ENCODE measurements at places on chromosomes 7 and 10.
A peak's percentile ranks its signal among the peaks of the same experiment; 100 is the strongest.

GRCh38 chr7:147136352-147136751 is 1019.8 kb downstream of the CNTNAP2 start:
- DNase-seq, result no peak

DNA sequence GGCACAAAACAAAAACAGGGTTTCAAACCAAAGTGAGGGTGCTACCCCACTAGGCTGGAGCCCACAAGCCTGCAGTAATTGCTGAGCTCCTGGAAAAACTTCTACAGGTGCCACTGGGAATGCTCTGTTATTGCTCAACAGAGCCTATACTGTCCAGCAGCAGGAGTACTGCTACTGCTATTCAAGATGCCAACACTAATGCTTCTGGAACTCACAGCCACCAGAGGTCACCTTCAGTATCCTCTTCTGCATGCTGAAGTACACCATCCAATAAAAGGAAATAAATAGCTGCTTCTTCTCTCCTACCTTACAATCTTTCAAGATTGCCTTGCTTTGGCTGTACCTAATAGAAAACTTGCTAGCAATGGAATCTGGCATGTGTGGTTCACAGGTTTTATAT is 222.0 kb downstream of the LRRN3 start:
- DNase-seq, result no peak

GRCh38 chr10:97002670-97003069 is 170.6 kb downstream of the LCOR start:
- no peak for DNase-seq

- DNase-seq, result no peak
Observed at GRCh38 chr10:48661441-48661840, 23.2 kb upstream of the WDFY4 start.

DNA sequence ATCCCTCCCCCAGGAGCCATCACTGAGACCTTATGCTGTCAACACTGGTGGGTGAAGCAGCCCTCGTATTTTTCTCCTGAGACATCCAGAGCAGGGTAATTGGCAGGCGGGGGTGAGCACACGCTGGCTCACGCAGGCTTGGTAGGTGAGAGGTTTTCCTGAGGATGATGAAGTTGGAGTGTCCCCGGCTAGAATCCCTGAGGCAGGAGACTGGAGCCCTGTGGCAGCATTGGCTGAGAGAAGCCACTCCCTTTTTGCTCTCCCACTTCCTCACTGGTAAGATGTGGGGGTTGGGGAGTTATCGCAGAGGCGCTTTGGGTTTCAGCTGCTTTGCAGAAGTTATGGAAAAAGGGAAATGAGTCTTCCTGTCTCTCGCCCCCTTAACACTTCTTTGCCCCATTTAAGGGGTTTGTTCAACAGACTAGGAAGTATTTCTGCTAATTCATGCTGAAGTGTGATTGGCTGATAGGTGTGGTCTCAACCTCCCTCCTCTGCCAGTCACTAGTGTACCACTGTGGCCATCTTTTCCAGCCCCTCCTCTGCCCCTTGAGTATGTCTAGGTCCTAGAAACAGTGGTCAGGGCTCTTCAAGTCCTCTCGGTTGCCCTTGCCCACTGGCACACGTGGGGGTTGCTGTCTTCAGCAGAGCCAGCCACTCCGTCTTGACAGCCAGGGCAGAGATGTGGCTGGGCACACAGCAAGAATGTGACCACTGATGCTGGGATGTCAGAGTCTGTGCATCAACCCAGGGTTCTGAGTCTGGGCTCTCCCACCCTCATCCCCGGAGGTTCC is 5.7 kb downstream of the ARPC1B start:
- peak; percentile 66 for DNase-seq

DNA sequence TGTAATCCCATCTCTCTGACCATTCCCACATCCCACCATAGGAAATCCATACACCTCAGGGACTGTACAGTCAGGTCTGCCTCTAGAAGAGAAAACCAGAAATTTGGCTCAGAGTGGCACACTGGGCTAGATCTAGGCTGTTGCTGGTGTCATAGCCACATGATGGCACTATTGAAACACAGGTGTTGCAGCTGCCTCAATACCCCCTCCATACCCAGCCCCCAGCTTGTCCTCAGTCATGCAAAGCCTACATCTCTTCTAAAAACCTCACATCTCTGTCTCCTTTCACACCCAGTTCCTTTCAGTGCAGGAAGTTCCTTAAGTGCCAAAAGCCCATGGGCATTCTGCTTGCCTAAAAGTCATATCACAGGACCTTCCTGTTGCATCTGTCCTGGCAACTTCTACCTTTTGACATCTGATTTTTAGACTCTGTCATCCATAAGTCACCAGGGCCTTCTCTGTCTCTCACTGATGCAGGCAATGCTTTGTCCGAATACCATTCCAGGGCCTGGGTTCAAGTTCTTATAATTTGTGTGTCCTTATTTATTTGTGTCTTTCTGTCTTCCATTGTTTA is 27.0 kb upstream of the HIBADH start:
- peak; percentile 28 for DNase-seq

- DNase-seq, result no peak
Observed at GRCh38 chr7:21054427-21055112, 267.9 kb upstream of the SP8 start.

DNA sequence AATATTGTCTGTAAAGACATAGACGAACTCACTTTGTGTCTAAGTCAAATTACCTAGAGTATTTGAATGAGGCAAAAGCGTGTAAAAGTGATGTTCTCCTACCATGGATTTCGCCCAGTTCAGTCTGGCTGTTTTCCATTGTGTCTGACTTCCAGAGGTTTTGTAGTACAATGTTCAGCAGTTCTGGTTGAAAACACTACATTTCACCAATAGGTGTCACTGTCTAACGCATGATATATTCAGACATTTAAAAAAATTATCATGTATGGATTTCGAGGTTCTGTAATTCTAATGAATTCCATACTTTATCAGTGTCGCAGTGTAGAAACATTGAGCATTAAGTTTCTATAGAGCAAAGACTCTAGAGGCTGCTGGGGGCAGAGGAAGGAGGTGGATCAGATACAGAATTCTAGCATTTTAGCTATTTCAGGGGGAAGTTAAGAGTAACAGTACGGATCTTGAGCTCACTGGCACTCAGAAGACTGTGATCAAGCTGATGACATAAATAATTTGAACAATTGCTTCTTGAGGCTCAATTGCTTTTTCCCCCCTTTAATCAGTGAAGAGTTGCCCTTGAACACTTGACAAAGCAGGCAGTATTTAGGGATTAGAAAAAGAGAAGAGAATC is 196.9 kb upstream of the RHOBTB1 start:
- DNase-seq, result peak; percentile 21

GRCh38 chr7:117942780-117943179 is 69.5 kb upstream of the CTTNBP2 start:
- no peak for DNase-seq

- peak; percentile 5 for DNase-seq
Observed at GRCh38 chr7:11427686-11428273, 404.2 kb downstream of the THSD7A start.

DNA sequence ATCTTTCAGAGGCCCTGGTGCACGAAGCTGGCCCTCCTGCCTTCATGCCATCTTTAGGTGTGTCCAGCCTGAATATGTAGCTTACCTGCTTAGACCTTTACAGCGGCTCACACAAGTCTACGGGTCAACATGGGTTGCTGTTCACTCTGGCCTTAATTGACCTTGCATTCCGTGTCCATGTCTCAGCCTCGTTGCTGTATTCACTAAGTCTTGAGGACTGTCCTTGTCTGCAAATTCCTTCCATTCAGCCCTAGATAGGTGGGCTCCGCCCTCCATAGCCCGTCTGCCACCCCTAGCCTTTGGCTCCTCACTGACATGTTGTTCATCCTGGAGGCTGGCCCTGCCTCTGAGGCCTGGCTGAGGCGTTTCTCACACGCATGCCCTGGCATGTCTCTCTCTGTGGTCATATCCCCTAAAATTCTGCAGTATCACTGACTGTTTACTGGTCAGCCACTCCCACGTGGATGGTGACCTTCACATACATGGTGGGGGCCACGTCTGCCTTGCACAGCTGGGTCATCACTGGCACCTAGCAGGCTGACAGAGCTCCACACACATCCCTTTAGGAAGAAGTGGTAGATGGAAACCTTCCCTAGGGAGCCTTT is 394.1 kb upstream of the MKI67 start:
- no peak for DNase-seq

GRCh38 chr7:35277359-35277758 is 23.5 kb upstream of the TBX20 start:
- DNase-seq, result no peak

DNA sequence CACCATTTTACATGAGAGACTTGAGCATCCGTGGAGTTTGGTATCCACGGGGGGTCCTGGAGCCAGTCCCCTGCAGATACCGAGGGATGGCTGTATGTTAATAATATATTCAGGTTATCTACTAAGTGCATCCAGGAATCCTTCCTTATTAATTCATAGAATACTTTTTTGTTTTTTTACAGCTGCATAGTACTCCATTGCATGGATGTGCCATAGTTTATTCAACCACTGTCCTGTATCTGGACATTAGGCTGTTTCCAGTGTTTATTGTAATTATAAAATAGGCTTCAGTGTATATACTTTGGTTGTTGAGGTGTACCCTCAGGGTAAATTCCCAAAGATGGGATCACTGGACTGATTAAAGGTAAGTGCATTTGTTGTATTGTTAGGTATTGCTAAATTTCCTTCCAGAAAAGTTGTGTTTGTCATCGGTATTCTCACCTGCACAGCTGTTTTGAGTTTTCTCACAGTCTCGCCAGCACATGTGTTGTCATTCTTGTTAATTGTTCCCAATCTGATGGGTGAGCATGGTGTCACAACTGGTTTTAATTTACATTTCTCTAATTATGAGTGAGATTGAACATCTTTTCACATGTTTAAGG is 55.1 kb downstream of the INPP5F start:
- no peak for DNase-seq

- no peak for DNase-seq
Observed at GRCh38 chr7:47535704-47536628, 45.9 kb downstream of the TNS3 start.

DNA sequence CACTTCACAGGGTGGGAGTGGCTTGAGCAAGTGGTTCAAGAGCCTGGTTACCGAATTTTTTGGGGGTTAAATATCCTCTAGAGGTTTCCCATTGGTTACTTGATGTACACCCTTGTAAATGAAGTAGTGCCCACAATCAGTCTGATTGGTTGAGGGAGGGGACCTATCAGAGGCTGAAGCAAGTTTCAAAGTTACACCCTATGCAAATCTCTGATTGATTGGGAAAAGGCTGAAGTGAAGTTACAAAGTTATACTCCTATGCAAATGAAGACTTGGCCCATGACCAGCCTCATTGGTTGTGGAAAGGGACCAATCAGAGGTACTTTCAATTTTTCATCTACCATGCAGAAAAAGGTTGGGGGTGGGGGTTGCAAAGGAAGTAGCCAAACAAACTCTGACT is 34.7 kb downstream of the UBE2D4 start:
- DNase-seq, result no peak

- no peak for DNase-seq
Observed at GRCh38 chr10:48541144-48541795, 63.6 kb downstream of the ARHGAP22 start.

DNA sequence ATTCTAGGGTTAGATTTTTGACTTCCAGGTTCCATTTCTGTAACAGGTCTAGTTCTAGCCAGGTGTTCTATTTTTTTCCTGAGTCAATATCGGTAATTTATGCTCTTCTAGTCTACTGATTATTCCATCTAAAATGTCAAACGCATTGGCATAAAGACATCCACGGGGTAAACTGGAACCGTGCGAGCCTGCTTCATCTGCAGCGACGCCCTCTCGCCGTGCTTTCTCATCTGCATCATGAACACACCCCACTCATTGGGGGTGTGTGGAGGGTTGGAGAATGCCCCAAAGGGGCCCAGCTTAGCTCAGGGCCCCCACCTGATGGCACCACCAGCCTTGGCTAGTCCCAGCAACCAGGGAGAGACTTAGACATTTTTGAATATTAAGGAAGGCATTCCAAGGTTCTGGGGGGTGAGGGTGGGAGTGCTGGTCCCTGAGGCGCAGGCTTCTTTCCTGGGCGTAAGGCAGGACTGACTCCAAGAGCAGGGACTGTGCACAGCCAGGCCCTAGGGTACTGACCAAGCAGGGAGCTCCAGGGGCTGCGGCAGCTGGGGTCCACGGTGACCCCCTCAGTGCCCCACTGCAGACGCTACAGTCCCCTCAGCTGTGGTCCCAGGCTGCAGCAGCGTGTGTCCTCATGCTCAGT is 12.9 kb upstream of the CRYGN start:
- DNase-seq, result no peak

GRCh38 chr10:120017733-120018417 is 125.3 kb downstream of the SEC23IP start:
- no peak for DNase-seq

- no peak for DNase-seq
Observed at GRCh38 chr10:89037096-89037495, 46.5 kb downstream of the FAS start.

- no peak for DNase-seq
Observed at GRCh38 chr7:136303162-136303561, 326.0 kb upstream of the MTPN start.

DNA sequence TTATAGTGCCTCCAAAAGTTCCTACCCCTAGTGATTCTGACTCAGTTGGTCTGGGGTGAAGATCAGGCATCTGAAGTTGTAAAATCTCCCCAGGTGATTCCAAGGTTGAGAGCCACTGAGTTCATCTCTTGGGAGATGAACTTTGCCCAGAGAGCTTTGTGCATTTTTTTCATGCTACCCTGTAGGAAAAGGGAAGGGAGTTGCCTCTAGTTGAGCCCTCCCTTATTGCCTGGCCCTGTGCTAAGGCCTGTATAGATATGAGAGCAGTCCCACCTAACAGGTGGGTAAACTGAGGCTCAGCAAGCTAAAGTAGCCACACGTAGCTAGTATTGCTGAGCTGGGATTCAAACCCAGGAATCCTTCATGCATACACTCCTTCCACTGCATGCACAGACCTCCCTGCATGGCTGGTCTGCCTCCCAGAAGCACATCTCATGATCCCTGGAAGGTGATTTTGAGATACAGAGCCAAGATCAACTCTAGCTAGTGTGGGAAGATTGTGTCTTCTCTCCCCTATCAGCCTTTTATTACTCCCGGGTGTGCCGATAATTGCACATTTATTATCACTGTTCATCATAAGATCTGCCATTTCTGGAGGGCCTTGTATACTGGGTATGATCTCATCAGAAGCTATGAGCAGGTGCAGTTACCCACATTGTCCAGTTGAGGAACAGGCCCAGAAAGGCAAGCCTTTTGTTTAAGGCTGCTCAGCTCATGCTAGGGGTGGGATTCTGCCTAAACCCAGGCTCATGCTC is 47.0 kb downstream of the TBATA start:
- no peak for DNase-seq

DNA sequence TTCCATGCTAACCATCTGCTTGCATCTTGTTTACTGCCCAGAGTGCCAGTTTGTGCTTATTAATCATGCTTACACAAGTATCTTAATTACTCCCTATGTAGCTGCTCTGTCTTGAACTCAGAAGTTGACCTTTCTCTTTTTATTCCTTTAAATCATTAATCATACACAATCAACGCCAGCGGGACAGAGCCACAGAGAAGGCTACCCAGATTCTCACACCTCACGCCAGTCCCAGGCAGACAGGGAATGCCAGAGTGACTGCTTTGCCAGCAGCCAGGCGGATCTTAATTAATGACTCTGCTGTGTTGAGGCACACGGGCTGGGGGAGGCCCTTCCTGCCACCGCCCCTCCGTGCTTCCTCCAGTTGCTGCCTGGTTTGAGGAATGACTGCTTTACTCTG is 229.4 kb downstream of the LRMDA start:
- DNase-seq, result no peak

- no peak for DNase-seq
Observed at GRCh38 chr7:30782690-30783089, 11.5 kb downstream of the MINDY4 start.

GRCh38 chr10:6678211-6678803 is 98.2 kb upstream of the PRKCQ start:
- DNase-seq, result peak; percentile 70

Data from CD4-positive, alpha-beta T cell treated with Interleukin-10 for 1 hour (primary cell).